ENCODE measurements at places on chromosomes 7 and 10.

- no peak for DNase-seq
These were observed 17.1 kb upstream of the PRRT4 start for GRCh38 chr7:128378637-128379036.

GRCh38 chr7:14258441-14258840 is 269.0 kb upstream of the ETV1 start:
- no peak for DNase-seq

DNA sequence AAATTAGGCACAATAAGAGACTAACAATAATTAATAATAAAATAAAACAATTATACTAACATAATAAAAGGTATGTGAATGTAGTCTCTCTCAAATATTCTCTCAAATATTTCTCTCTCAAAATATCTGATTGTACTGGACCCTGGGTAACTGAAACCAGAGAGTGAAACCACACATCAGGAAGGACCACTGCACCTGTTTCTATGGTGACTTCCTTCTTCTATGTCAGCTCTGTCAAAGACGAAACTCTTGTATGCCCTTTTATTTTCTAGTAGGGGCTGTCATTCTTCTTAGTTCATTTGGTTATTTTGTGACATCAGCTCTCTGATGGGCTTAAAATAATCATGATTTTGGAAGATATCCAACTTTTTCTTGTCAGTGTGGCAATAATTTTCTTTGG is 428.0 kb upstream of the TPK1 start:
- no peak for DNase-seq

DNA sequence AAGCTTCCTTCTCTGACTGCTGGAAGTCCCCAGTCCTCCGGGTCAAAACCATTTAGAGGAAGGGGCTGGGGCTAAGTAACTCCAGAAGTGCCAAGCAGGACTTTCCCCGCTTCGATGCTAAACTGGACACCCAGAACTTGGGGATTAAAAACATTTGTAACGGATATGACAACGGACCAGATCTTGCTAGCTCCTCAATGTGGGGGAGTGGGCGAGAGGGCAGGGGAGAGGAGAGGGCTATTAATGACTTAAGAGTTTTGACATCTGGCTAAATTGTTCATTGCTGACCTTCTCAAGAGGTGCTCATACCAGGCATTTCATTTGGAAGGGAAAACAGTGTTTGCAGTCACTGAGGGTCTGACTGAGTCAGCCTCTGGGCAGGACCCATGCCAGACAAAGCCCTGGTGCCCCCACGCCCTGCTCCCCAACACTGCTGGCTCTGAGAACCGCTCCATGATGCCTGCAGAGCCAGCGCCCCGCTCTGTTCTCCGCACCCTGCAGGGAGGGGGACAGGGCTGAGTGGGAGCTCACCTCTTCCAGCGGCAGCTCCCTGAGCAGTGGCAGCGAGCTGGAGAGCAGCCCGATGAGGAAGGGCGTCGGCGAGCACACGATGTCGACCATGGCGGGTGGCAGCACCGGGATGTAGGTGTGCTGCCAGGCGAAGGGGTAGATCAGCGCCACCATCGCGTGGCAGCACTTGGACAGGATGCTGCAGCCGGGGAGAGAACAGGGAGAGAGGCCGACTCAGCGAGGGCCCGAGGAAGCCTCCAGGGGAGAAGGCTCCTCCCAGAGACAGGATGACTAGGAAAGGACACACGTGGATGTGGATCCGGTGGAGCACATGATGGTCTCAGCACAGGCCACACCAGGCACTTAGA is 47.7 kb upstream of the MKRN1 start:
- no peak for DNase-seq

DNA sequence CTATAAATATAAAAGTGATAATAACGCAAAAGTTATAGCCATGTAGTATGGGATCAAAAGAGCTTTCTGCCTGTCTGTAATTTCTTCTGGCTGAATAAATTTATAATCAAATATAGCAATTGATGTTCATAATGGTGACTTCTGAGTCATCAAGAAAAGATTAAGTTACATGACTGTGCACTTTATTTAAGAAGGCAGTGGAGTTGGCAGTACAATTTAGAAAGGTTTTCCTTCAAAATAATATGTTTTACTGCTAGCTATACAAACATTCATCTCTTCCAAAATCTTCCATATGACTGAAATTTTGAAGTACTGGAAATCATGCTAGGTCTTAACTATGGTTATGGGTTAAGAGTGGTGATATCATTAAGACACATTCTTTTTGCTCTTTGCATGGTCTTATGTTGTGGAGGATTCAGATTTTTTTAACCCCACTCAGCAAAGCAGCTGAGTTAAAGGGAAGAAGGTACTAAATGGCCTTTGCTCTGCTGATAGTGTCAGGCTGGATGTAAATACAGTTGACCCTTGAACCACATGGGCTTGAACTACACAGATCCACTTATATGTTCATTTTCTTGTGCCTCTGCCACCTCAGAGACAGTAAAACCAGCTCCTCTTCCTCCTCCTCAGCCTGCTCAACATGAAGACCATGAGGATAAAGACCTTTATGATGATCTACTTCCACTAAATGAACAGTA is 323.6 kb downstream of the BBS9 start:
- no peak for DNase-seq

- DNase-seq = no peak
These were observed 29.5 kb upstream of the DAGLB start for GRCh38 chr7:6477318-6477660.

DNA sequence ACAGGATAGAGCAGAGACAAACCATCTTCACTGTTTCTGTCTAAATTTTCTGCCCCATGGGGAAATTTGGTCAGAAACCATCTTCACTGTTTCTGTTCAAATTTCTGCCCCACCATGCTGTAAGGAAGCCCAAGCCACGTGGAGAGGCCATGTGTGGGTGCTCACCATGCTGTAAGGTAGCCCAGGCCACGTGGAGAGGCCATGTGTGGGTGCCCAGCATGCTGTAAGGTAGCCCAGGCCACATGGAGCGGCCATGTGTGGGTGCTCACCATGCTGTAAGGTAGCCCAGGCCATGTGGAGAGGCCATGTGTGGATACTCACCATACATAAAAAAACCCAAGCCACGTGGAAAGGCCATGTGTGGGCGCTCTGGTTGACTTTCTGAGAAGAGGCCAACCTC is 1088.7 kb upstream of the AUTS2 start:
- DNase-seq = no peak

DNA sequence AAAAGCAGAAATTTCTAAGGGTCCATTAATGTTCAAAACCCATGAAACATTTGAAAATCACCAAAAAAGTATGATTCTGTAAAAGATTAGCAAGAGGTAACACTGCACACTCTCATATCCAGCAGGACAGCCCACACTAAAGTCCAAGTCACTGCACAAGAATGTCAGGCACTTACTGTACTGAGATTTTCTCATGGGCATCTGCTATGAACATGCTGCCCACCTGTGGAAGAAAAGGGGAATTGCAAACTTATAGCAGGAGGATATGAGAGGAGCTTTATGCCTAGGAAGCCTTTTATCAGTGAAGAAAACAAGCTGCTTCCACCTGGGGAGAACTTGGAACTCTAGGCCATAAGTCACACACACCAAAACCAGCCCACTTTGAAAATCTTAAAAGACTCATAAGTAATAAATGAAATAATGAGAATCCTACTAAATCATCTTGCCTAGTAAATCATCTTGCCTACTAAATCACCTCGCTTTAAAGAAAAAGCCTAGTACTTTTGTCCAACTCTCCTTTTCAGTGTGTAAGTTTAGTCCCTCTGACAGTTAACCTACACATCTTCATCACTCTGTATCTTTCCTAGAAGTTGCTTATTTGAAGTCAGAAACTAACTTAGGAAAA is 46.1 kb downstream of the ARMH3 start:
- peak; percentile 85 for DNase-seq

DNA sequence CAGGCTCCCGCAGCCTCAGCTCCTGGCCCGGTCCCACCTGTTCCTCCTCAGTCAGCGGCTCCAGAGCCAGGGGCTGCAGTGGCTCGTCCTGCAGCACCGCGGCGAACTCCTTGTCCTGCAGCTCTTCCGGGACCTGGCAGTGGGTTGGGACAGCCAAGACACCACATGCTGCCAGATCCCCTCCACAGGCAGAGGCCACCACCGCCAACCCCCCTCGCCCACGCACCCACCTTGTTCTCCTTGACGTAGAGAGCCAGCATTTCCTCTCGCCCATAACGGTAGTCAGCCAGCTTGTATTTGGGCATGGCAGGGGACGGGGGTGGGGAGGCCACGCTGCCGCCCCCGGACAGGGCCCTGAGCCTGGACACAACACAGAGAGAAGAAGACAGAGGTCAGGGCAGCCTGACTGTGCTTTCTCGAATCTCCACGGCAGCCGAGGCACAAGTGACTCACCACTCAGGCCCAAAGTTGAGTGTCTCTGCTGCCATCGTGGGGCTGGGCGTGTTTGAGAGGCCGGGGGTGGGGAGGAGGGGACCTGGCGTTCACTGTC is 6.2 kb downstream of the GIGYF1 start:
- peak; percentile 37 for DNase-seq

DNA sequence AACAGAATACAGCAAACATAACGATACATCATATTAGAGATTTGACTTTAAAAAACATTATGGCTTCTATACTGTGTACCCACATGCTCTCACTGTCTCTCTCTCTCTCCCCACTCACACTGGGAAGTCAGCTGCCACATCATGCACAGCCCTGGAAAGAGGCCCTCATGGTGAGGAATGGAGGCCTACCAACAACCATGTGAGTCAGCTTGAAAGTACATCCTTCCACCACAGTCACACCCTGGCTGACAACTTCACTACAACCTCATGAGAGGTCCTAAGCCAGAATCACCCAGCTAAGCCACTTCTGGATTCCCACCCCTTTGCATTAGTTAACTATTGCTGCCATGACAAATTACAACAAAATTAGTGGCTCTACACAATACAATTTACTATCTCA is 23.3 kb upstream of the GPR22 start:
- no peak for DNase-seq

DNA sequence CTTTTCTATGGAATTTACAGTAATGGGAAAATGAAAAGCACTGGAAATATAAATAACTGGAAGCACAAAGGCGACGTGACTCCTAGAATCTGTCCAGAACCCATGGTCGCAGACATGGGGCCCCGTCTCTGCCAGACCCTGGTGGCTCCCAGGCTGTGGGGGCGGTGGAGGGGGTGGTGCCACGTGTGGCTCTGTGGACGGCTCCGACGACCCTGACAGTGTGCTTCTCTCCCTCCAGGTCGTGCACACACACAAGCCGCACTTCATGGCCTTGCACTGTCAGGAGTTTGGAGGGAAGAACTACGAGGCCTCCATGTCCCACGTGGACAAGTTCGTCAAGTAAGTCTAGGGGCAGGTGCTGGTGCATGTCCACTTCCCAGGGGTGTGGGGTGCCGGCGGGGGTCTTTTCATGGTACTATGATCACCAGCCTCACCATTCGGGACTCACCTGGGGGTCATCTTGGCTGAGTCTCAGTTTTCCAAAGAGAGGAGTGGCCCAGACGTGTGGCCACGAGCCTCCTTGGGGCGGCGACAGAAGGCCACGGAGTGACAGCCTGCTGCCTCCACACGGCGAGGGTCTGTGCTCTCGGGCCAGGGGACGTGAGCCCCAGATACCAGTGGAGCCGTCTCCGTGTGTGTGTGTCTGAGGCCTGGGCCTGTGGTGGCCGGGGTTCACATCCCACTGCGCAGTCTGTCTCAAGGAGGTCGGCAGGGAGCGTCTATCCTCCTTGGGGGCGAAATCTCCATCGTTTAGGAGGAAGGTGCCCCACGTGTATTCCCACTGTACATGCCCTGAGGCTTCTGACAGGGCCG is 108.2 kb downstream of the INPP5A start:
- DNase-seq = peak; percentile 0

GRCh38 chr7:80027611-80028173 is 106.9 kb upstream of the GNAI1 start:
- no peak for DNase-seq

GRCh38 chr10:4704034-4704545 is 121.9 kb upstream of the AKR1E2 start:
- DNase-seq = peak; percentile 48

- peak; percentile 62 for DNase-seq
These were observed 127.8 kb upstream of the ZNF746 start for GRCh38 chr7:149625340-149625946.

GRCh38 chr10:31320550-31321211 is 1.7 kb downstream of the ZEB1 start:
- DNase-seq = peak; percentile 10

DNA sequence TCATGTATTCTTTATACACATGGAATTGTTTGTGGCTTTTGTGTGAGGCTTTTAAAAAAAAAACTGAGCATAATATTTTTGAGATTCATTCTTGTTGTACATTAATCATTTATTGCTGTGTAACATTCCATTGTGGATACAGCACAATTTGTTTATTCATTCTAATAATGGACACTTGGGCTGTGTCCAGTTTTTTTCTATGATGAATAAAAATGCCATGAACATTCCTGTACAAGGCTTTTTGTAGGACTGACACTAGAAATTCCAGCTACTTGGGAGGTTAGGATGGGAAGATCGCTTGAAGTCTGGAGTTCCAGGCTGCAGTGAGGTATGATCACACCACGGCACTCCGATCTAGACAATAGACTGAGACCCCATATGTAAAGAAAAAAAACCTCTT is 254.3 kb upstream of the CACNA2D1 start:
- DNase-seq = no peak

DNA sequence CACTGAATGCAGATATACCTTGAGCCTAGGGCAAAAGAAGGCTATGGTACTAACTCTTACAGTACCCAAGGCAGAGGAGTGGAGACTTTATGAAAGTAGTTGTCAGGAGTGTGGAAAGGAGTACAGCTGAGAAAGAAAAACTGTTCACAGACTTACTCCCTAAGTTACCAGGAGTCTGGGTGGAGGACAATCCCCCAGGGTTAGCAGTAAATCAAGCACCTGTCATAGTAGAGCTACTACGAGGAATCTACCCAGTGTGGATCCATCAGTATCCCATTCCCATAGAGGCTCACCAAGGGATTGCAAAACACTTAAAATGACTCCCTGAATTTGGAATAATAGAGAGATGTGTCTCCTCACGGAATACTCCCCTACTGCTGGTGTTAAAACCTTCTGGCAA is 10.1 kb upstream of the ZNF33B start:
- DNase-seq = no peak

DNA sequence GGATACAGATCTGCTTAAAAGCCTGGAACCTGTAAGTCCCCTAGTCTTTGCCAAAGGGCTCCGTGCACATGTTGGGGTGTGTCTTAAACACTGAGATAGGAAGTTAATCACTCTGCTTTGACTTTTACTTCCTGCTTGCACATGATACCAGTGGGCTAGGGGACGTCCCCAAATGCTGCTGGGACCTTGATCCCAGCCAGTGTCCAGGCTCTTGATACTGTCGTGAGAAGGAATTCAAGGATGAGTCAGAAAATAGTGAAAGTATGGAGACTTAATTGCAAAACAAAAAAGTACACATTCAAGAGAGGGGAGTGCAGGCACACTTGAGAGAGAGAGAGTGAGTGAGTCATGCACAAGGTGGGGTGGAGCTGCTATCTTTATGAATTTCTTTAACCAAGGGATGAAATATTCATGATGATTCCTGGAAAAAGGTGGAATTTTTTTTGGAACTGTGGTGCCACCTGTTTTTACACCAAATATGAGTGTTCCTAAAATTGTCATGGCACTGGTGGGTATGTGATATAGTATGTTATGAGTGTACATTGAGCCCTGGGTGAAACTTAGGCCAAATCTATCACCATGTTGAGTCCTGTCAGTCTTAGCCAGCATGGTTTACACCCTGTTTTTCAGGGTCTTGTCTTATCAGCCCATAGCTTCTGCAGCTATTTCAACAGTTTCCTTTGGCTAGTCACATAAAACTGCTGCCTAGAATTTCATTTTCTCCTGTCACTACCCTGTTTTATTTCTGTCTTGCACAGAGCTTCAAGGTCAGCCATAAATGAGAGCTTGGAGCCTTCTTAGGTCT is 88.3 kb upstream of the CYP26C1 start:
- peak; percentile 6 for DNase-seq
